ENCODE measurements at places on chromosomes 2 and 18.

DNA sequence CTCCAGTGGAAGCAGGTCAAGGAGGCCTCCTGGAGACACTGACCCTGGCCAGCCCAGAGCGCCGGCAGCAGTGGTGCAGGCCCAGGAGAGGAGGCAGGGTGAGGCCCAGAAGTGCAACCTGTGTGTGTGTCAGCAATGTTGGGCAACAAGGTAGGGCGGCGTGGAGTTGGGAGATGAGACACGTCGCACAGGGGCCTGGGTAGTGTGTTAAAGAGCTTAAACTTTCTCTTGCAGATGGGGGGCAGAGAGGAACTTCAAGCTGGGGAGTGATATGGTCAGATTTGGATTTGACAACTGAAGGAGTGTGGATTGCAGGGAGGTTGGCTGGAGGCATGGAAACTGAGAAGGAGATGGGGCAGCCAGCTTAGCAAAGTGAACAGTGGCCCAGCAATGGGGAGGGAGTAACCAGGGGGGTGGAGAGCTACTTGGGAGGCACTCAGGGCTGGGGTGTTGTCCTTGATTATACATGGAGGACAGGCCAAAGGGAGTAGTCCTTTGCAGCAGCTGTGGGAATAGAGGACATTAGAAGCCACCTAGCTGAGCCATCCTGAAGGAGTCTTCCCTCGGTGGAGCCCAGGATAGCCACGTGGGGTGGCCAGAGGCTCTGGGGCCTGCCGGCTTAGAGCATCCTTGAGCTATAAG lies 278.6 kb upstream of the HS6ST1 start:
- DNase-seq: no peak

DNA sequence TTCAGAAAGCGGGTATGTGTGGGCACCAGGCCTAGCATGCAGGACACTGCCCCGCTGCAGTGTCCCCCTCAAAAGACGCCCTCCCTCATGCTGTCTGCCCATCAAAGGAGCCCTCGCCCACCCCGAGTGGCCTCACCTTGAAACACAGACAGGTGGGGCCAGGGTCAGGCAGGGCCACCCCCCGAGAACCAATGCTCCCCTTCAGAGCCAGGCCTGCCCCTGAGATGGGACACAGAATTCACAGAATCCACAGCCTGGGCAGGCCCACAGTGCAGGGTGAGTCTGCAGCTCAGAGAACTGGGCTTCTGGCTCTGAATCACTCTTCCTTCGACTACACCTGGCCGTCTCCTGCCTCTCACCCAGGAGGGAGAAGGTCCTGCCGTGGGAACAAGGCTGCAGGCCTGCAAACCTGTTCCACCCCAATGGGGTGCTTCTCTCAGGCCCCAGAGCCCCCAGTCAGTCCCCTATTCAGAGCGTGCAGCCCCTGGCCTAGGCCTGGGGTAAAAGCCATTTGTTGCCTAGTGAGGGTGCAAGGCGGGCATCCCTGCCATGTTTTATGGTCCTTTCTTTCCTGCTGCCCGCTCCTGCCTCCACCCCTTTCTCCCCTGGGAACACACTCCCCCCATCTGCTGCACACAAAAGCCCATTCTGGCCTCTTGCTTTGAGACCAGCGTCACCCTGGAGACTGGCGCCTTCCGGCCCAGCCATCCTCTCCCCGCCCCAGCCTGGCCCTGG lies 11.3 kb upstream of the ARHGEF4 start:
- DNase-seq: no peak

- no peak for DNase-seq
Observed at GRCh38 chr2:12560618-12561017, 156.1 kb upstream of the TRIB2 start.

- DNase-seq: no peak
Observed at GRCh38 chr2:210315015-210315788, at the start of gene MYL1. MYL1 (minus strand) TSS chr2:210315174; CDS start chr2:210315042, 132 bp downstream.

DNA sequence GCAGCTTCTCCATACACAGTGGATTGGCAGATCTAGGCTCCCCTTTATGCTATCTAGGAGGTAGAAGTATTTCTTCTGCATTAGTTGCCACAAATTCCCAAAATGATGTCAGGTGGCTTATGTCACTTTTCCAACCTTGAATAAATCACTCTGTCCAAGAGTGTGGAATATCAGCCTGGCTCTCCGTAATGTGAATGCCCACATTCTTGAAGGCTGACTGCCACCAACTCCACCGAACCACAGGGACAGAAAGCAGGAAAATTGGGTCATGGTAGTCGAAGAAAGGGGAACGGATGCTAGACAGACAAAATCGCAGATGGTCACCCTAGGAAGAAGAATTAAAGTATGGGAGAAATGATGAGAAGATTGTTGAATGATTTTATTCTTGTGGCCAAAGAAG lies 624.9 kb upstream of the CDH2 start:
- no peak for DNase-seq

DNA sequence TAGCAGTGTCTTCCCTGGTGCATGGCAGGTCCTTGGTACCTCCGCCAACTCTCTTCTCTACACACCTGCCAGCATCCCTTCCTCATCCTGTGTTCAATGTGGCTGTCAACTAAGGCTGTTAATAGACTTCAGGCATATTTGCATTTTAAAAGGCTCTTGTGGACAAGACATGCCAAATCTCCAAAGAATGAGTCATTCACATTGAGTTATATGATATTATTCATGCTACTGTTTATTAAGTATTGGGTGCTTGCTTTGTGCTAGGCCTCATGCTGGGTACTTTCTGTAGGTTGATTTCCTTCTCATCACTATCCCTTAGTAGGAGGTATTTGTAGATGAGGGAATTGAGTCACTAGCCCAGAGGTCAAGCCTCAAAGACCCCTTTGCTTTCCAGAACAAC lies 5.2 kb downstream of the MYO1B start:
- DNase-seq: no peak

DNA sequence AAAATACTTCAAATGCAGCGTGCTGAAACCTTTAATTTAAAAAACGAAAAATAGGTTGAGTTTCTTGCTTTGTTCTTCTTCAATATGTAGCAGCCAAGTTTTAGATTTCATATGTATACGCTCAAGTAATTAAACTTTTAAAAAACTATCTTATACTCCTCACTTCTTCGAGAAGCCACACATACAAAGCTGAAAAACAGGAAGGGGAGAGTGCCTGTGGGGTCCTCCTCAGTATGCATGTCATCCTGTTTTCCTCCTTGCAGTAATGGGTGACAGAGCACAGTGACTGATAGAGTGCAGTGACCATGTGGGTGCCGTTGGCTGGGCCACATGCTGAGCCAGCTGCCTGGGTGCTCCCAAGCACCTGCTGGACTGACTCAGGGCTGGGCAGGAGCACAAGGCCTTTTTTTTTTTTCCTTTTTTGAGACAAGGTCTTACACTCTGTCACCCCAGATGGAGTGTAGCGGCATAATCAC lies 33.3 kb downstream of the UXS1 start:
- DNase-seq: no peak
